ENCODE measurements at places on chromosomes 2 and 18.
A peak's percentile ranks its signal among the peaks of the same experiment; 100 is the strongest.

- DNase-seq = no peak
These were observed 587.4 kb downstream of the METTL4 start for GRCh38 chr18:1983746-1984515.

DNA sequence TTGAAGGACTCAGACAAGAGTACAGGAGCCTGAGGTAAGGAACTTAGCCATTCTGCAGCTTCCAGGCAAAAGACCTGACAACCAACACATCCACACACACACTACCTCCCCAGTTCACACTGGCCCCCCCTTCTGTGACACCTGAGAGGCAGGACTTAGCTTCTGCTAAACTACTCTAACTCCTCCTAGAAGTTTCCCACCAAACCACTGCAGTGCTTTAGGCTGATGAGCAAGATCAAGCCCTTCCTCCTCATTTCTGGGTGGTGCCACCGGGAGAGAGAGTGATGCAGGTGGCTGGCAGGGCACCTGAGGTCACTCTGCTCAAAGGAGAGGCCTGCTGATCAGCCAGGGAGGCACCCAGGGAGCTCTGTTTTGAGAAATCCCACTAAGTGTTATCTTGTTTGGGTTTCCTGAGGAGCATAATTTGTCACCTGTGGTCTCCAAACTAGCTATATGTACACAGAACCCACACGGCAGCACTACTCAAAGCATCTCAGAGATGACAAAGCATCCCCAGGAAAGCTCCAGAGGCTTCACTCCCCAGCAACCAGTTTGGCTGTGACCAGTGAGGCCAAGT, 188.4 kb downstream of the MYO5B start:
- no peak for DNase-seq

GRCh38 chr2:56128235-56128634, 55.6 kb upstream of the CCDC85A start:
- no peak for DNase-seq

DNA sequence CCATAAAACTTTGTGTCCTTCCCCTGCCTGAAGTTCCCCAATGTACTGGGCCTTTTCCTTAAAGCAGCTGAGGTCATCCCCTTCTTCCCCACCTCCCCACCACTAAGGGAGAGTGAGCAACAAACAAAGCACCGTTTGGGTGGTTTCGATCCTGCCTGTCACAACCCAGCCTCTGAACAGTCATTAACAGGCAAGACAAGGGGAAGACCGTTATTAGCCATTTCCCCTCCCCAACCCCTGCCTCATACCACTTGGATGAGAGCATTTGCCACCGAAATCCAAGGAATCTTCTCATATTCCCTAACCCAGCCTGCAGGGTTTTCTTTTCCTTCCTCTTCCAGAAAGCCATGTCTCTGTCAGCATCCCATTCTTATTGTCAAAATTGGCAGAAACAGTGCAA, 65.6 kb downstream of the STRADB start:
- DNase-seq = no peak

DNA sequence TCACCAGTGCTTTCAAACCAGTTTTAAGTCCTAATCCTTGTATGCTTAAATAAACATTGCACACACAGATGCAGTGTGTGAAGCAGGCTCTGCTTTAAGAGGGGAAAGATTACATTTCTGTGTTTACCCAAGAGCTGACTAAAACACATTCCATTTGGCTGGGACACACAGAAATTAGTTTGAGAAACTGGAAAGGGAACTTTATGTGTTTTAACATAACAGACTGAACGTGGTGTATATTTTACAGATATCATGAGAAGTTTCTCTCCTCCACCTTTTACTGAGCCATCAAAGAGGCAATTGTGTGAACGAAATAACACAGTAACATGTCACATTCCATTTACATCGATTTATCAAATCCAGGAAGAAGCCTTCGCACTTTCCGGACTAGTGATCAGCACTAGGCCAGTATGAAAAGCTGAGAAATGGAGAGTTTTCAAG, 121.8 kb downstream of the MAIP1 start:
- DNase-seq = peak; percentile 20

DNA sequence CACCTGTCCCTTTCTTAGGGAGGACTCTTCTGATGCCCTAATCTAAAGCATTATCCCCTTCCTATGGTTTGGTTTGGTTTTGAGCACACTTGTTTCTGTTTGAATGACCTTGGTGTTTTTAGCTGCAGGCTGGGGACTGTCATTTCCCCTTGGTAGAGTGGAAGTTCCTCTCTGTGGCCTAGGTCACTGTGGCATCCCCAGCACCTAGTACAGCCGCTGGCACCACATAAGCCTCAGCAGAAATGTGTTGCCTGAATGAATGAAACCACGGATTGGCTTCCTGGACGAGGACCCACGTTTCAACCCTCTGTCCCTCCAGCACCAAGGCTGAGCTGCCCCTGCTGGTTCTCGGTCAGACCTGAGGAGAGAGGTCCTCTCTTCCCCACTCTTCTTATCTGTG, 159.9 kb downstream of the CTIF start:
- no peak for DNase-seq

- no peak for DNase-seq
These were observed 71.0 kb upstream of the SPATS2L start for GRCh38 chr2:200235533-200235932.

DNA sequence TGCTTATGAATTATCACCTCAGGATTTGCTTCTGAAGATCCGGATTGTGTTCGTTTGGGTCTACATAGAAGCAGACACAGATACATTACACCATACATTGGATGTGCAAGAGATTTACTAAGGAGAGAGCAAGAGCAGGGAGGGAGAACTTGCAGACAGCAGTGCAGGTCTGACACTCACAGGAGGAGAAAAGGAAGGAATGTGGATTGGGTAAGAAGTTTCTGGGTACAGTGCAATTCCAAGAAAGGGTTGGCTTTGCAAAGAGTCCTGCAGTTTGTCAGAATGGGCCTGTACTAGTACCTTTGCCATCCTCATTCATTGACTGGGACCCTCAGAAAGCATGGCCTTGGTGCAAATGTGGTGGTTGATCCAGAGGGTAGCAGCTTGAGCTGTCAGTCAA, 4.8 kb upstream of the THOC1 start:
- DNase-seq = no peak

Measured in AG09319 (cell line).